A549 treated with GW870086 at 1 μM for 4 hours (cell line): ENCODE measurements at places on chromosomes 5 and 9. TPM values are rescaled to one million over a fixed set of nuclear protein-coding genes. Genes with fewer than 3 reads are reported as not detected.

The SVEP1 gene
- total RNA-seq: 1.2 to 2.1 TPM (median 1.8 TPM) in 5 replicates

The TMEM38B gene
- 11.6 to 18.2 TPM (median 13.6 TPM) in 5 replicates for total RNA-seq

The BICD2 gene
- total RNA-seq: 27.5 to 36.8 TPM (median 32.4 TPM) in 5 replicates

The ANKRD34B gene
- 0.05 to 0.12 TPM (median 0.06 TPM) in 4 of 5 replicates, not detected in the other for total RNA-seq

The EIF4E1B gene
- total RNA-seq: not detected in 5 replicates

The GABRA6 gene
- not detected in 5 replicates for total RNA-seq

The SLC36A2 gene
- not detected in 5 replicates for total RNA-seq

The WHRN gene
- 4.4 to 7.5 TPM (median 6.8 TPM) in 5 replicates for total RNA-seq

The GRM6 gene
- total RNA-seq: not detected in 5 replicates

The ORM2 gene
- total RNA-seq: not detected in 5 replicates

The TCERG1 gene
- total RNA-seq: 35.6 to 50.9 TPM (median 45.7 TPM) in 5 replicates
